ENCODE measurements at places on chromosomes 12 and 14. TPM values are rescaled to one million over a fixed set of nuclear protein-coding genes. Genes with fewer than 3 reads are reported as not detected.

The SPPL3 gene
- 76.5 TPM for polyA plus RNA-seq

The SLC4A8 gene
- polyA plus RNA-seq: 4.9 TPM

The CCDC196 gene
- 0.42 TPM for polyA plus RNA-seq

The GDF3 gene
- 0.20 TPM for polyA plus RNA-seq

The UBE2N gene
- polyA plus RNA-seq: 172 TPM

DNA sequence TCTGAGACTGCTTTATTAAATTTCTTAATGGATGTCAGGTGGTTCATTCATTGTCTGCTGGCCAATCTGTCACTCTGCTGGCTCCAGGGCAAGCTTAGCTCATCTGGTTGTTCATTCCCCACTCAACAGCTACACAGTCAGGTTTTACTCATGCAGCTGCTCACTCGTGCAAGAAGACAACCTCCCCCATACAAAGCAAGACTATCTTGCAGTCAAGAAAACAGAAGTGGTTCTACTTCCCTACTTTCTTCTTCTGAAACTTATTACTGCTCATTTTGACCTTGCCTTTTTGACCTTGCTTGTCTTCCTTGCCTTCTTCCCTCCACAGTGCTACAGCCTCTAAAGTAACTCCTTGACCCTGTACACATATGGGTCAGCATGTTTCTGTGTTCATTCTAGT, 277.9 kb downstream of the SSPN start:
- DNase-seq: no peak

DNA sequence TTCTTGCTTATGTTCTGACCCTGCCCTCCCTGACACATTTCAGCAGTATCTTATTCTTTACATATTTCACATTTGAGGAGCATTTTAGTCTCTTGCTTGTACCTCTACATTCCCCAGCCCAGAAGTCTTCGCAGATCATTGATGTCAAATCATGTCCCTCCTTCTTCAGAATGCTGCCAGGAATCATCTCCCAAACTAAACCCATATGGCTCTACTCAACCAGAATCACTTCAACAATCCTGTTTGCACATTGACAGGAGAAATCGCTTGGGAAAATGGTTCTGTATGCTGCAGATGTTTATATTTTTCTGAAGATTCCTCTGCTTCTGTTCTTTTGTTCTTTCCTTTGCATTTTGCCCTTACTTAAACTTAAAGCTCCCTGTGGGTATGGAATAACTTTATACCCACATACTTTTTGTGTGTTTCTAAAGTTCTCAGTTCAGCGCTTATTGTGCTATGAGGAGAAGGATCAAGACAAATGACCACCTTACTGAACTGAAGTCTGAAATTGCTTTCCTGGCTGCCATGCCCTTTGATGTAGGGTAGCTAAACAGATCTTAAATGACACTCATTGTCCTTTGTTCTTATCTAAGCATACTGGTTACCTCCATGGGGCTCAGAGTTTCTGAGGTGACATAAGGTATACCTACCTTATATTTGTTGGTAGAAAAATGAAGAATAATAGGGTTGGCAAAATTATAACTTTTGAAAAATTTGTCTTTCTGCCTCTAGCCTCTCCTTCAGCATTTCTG, 134.6 kb downstream of the SLC25A21 start:
- no peak for DNase-seq

DNA sequence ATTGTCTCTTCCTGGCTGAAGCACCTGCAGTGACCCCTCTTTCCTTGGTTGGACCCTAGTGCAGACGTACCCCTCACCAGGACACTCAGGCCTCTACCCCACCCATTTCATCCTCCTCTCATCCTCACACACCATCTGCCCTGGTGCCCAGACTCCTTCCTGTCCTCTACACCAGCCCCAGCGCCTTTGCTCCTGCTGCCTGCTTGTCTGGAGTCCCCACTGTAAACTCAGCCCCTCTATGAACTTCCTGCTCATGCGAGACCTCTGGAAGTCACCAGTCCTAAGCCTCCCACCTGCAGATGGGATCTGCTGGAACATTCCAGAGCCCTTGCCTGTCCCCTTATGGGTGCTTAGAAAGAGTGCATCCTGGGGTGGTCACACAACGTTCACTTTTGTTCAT, 242.5 kb downstream of the ADGRD1 start:
- no peak for DNase-seq

- DNase-seq: no peak
Observed at GRCh38 chr12:8156845-8157244, at the start of gene ZNF705A. TSS of gene ZNF705A (plus strand) at chr12:8157015. CDS start at chr12:8172626, 15,611 bp downstream.

GRCh38 chr14:77812028-77812427, 12.1 kb downstream of the ADCK1 start:
- DNase-seq: no peak

GRCh38 chr12:88299567-88300101, 157.5 kb downstream of the TMTC3 start:
- DNase-seq: no peak

- DNase-seq: no peak
Observed at GRCh38 chr12:41510470-41510869, 322.4 kb downstream of the PDZRN4 start.

DNA sequence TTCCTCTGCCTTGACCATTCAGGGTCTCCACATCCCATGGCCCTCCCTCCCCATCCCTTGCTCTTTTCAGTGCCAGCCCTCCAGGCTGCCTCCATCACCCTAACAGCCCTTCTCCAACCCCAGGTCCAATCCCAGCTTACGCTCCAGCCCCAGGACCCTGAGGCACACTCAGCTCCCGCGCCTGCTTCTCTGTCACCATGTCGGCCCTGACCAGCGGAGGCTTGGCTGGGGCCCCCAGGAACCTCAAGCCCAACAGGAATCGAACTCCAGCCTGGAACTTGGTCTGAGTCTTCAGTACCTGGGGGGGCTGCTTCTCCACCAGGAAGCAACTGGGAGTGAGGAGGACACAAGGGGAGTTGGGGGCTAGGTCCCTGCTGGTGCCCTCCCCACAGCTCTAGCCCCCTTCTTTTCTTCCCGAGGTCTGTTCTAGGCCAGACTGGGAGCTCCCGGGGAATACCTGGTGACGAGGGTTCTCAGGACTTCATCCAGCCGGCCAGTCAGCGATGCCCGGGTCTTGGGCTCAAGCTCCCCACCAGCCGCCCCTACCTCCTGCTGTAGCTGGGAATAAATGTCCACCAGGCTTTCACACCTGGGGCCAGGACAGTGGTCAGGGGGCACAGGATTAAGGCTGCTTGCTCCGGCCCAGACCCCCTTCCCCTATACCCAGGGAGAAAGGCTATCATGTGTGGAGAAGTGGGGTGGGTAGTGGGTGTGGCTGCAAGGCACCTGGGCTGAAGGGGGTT, 6.0 kb downstream of the STAT6 start:
- no peak for DNase-seq

DNA sequence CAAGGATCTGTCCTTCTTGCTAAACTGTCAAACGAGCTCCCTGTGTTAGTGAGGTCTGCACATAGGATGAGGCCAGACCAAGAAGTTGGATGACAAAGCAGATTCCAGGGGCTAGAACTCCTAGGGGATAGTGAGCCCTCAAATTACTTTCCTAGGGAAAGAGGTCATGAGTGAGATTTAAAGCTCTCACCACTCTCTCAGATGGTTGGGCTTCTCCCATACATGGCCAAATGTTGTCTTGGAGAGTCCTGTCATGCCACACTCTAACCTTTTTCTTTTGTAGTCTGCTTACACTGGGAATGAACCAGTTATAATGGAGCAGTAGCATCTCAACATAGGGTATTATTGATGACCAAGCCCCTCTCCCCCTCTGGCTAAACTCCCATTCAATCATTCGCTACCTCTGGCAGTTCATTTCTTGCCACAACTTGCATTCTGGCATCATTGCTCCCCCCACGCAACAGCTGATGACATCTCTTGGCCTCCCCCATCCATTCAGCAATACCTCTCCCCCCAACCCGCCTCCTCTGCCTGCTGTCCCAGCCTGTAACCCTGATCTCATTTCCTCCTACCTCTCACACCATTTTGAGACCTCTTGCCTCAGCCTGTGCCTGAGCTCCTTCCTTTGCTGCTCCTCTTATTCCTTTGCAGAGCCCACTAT, 64.7 kb upstream of the CISTR start:
- no peak for DNase-seq

GRCh38 chr14:29111554-29111953, 345.0 kb downstream of the FOXG1 start:
- no peak for DNase-seq

GRCh38 chr12:59182191-59182590, 261.9 kb upstream of the LRIG3 start:
- no peak for DNase-seq

GRCh38 chr12:13435235-13435933, 238.9 kb downstream of the EMP1 start:
- DNase-seq: no peak

GRCh38 chr12:43392116-43392515, 159.9 kb downstream of the ADAMTS20 start:
- DNase-seq: no peak

DNA sequence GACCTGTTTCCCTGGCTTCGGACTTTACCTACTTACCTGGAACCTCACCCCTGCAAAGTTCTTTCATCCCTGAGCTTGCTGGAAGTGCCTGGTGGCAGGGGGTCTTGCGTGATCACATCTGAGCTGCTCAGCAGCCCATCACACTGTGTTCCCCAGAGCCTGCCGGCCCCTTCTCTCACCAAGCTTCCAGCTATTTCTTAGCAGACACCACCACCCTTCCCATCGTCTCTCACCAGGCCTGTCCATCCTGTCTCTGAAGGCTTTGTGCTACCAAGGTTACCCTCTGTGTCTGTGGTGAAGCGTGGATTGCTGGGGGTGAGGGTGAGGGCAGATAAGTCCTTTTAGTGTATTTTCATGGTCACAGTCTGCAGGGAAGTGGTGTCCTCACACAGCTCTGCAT, 78.8 kb upstream of the NRXN3 start:
- DNase-seq: no peak

DNA sequence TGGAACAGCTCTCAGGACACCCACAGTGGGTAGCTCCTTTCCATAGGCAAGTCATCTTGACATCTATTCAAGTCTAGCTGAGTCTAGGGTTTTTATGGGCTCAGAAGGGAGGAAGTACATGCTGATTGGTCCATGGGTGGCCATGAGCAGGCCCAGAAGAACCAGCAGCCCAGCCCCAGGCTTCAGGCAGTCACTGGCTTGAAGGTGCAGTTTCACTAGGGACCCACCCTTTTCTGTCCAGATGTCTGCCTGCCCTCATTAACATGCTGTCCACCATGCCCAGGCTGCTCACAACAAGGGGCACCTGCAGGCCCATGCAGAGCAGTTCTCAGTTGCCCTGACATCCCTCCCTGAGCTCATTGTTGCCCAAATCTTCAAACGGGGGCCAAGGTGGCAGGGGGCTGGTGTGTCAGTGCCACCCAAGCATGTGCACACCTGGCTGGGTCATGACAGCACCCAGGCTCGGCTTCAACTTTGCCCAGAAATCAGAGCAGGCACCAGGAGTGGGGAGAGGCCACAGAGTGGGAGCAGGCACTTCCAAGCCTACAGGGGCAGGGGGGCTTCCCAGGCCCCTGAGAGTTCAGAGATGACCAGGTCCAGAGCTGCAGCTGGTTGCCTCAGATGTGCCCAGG, 18.7 kb upstream of the LGR5 start:
- DNase-seq: no peak

- DNase-seq: no peak
Observed at GRCh38 chr12:4153343-4153892, 120.1 kb upstream of the CCND2 start.

GRCh38 chr12:75444429-75445136, 36.0 kb upstream of the GLIPR1 start:
- DNase-seq: no peak

- peak; percentile 45 for DNase-seq
Observed at GRCh38 chr14:56491299-56492285, 88.0 kb upstream of the TMEM260 start.

- DNase-seq: no peak
Observed at GRCh38 chr12:3177778-3178425, 100.7 kb downstream of the TSPAN9 start.

DNA sequence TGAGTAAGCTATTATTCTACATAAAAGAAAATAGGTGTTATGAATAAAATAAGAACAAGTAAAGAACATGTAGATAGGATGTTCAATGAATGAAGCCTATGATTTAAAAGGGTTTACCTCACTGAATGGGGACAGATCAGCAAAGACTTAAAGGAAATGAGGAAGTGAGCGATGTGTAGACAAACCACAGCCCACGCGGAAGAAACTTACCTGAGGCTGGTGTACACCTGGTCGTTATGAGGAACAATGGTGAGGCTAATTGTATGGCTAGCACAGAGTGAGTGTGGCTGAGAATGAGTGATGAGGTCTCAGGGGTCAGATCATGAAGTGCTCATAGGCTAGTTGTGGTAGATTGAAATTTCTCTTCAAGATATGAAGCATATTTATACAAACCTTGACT, 221.7 kb downstream of the ALG10B start:
- DNase-seq: no peak
